Adrenal gland (tissue), 19 donors: ENCODE measurements at places on chromosomes 3 and 15.
A peak's percentile ranks its signal among the peaks of the same experiment; 100 is the strongest.

- no peak for DNase-seq
Measured at GRCh38 chr15:80953001-80953952, 36.3 kb downstream of the MESD start.

GRCh38 chr3:195263925-195264600 lies 6.9 kb downstream of the XXYLT1 start:
- DNase-seq, result no peak

GRCh38 chr3:12910356-12911099 lies 69.2 kb upstream of the RPL32 start:
- DNase-seq, result no peak

DNA sequence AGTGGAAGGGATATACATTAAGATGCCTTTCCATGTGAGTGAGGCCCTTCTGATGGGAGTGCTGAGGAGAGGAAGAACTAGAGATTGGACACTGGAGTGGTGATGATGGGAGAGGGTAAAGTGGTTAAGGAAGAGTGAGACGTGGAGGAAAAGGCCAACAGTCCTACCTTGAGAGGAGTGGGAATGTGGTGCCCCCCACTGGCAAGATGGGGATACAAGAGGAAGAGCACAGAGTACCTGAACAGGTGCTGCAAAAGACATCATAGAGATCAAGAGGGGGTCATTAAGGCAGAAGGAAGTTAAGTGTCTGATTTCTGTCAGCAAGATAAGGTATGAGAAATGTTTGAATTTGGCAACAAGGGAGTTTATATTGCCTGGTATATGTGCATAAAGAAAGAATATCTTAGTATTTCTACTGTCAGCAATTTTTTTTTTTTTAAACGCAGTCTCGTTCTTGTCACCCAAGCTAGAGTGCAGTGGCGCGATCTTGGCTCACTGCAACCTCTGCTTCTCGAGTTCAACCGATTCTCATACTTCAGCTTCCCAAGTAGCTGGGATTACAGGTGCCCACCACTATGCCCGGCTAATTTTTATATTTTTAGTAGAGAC lies 34.0 kb downstream of the ARIH2 start:
- DNase-seq, result no peak

DNA sequence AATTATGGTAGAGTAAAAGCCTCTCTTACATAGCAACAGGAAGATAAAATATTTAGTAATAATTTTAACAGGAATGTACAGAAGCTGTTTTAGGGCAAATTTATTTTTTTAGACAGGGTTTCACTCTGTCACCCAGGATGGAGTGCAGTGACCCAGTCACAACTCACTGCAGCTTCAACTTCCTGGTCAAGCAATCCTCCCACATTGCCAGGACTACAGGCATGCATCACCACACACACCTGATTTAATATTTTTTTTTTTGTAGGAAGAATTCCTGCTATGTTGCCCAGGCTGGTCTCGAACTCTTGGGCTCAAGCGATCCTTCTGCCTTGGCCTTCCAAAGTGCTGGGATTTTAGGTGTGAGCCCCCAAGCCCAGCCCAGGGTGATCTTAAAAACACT lies 61.1 kb downstream of the PCCB start:
- no peak for DNase-seq

DNA sequence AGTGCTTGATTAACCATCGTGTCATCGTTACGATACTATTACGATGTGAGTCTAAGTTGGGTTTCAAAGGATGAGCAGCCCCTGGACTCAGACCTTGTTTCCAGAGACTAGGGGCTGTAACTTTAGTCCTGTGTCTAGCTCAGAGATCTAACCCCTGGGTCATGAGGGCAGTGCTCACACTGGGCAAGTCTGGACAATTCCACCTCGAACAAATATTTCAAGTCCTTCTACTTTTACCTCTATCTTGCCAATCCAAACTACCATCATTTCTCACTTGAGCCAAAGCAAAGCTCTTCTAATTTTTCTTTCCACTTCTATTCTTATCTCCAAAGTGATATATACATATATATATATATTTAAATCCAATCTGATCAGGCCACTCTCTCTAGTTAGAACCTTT lies 10.8 kb downstream of the ANAPC13 start:
- DNase-seq, result no peak

DNA sequence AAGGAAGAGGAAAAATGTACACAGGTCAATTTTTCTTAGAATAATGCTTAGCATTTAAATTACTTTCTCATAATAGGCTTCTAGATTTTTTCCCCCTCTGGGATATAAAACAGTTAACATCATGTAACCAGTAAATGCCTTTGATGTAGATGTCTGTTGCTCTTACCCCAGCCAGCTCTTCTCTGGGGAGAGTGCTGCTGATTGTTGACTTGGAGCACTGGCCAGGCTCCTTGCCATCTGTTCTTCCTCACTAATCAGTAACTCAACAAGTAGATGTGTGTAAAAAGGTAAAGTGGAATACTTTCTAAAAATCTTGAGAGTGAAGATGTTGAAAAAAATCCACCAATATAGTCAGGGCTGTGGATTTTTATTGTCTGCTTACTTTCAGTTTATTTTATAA lies 42.2 kb downstream of the RIOX2 start:
- no peak for DNase-seq

- DNase-seq, result no peak
Measured at GRCh38 chr3:63497641-63498040, 154.8 kb upstream of the SNTN start.

GRCh38 chr15:47670365-47670764 lies 46.9 kb upstream of the SEMA6D start:
- no peak for DNase-seq

- DNase-seq, result no peak
Measured at GRCh38 chr15:51092480-51093040, 2.1 kb downstream of the TNFAIP8L3 start.

GRCh38 chr3:192826214-192827006 lies 91.2 kb downstream of the MB21D2 start:
- no peak for DNase-seq

DNA sequence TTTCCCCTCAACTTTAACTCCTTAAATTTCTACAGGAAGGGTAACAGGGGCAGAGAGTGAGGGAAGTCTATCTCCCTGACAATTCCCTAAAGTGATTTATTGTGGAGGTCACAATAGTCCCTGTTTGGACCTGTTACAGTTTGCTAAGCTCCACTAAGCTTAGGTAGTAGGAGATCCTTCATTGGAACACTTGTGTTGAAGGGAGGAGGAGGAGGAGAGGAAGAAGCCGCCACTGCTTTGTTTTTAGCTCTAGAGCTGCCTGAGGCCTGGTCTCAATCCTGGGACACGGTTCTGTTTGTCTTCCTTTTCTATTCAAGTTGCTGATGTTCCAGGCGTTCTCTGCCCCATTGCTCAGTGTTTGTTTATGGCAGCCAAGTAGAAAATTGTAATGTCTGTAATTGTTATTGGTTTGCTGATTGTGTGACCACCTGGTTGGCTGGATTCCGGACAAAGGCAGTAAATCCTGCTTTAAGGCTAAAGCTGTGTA lies 48.4 kb downstream of the HES1 start:
- no peak for DNase-seq

- DNase-seq, result no peak
Measured at GRCh38 chr3:181567311-181568075, 144.2 kb upstream of the SOX2 start.

- no peak for DNase-seq
Measured at GRCh38 chr3:51931756-51932155, 9.9 kb downstream of the RRP9 start.

GRCh38 chr3:57154470-57155309 lies 10.5 kb downstream of the IL17RD start:
- DNase-seq, result no peak

DNA sequence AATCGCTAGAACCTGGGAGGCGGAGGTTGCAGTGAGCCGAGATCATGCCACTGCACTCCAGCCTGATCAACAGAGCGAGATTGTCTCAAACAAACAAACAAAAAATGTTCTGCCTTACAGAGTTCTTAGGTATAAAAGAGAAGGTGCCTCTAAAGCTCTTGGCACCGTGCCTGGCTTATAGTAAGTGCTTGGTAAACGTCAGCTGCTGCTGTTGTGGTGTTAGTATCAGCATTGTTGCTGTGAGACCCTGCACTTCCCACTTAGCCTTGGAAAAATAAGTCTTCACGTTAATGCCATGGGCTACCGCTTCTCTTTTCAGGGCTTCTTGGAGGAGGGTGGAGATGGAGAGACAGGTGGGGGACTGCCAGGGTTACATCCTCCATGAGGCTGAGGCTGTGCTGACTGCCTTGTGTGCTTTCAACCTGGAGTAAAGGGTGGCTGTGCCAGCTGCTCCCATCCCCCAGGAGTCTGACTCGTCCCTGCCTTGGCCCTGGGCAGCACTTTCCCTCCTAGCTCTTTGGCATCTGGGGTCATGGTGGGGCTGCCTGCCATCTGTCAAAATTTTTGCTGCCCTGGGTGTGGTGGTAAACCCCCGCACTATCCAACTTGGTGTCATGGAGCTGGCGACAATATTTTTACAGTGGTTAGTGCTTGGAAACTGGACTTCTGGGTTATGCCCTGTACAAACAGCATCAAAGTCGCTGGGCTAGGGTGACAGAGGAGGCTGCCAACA lies 17.8 kb downstream of the FLNB start:
- peak; percentile 45 for DNase-seq

DNA sequence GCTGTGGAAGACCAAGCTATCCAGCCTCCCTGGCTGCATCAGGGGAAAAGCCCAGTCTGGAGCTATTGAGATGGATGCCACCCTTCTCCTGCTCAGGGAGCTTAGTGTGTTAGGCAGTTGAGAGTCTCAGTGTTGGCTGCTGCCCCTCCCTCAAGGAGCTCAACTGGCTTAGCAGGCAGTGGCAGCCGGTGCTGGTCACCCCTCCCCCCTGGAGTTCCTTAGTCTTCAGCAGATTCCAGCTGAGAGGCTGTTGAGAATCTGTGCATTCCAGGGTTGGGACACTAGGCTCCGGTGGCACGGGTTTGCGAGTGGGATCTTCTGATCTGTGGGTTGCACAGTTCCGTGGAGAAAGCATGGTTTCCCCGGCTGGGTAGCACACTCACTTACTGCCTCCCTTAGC lies 883.8 kb downstream of the NSUN3 start:
- no peak for DNase-seq

DNA sequence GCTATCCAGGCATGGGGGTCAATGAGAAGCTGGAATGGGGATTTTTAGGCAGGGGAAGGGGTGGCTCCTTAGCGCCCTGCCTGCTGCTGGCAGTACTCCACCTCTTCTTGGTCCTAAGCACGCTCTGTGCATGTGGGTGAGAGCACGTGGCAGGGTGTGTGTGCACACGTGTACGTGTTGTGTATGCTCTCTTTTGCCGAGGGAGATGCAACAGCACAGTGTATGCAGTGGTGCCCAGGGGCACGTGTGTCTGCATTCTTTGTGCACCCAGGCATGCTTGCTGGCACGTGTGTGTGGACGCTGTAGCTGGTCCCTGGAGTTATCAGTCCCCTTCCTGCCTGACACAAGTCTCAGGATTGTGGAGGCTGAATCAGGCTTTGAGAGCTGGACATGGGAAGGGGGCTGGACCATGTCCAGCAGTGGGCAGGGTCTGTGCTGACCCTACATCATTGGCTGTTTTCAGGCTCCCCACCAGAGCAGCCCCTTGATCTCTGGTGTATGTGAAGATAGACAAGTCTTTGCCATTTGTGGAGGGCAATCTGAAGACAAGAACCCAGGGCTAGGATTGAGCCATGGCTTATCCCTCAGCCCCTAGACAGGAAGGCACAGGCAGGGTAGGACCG lies 1.9 kb upstream of the CAMKV start:
- DNase-seq, result no peak

DNA sequence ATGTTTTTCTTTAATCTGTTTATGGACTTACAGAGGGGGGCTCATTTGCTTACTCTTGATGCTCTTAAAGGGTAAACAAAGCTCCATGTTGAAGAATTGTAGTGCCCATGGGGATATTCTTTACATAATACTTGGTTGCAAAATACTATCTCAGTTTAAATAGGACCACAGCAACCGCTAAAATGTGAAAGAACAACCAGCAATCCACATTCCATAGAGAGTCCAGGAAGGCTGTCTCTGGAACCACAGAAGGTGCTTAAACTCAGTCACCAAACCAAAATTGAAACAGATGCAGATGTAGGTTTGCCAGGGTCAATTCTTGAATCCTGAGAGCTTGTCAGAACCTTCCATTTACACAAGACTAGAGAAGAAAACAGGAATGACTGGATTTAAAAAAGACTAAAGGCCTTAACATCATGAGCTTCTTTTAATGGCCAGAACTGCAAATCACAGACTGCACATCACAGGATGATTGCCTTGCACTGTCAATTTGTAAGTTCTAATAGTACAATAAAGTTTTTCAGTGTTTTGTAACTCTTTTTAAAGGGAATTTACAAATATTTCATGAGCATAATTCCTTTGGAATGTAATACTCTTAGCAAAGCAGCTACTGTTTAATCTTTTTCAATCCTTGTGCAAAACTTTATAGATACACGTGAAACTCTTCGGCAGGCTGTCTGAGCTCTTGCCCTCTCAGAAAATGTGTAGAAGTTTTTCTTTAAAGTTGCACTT lies 661.6 kb downstream of the SI start:
- no peak for DNase-seq

DNA sequence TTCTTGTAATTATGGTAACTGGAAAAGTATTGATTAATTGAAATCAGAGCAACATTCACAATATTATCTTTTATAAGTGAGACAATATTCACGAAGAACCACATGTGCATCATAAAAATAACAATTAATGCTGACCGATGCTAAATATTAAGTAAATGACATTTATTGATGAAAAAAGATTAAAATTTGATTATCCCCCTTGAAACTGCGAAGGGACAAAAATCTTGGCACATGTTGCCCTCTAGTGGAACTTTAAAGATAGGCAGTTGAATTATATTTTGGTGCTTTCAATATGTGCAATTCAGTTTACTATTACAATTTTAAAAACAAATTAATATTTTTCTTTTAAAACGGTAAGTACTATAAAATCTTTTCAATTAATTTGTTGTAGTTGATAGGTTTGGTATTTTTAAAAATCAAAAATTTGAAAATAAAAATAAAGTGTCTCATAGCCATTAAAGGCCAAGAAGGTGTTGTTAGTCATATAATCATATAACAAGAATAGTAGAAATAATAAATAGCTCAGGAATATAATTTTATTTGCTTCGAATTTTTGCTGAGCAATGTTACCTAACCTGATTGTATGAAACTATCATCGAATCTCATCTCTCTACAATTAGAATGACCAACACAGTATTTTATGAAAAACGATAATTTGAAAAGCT lies 270.2 kb downstream of the ROBO1 start:
- no peak for DNase-seq

DNA sequence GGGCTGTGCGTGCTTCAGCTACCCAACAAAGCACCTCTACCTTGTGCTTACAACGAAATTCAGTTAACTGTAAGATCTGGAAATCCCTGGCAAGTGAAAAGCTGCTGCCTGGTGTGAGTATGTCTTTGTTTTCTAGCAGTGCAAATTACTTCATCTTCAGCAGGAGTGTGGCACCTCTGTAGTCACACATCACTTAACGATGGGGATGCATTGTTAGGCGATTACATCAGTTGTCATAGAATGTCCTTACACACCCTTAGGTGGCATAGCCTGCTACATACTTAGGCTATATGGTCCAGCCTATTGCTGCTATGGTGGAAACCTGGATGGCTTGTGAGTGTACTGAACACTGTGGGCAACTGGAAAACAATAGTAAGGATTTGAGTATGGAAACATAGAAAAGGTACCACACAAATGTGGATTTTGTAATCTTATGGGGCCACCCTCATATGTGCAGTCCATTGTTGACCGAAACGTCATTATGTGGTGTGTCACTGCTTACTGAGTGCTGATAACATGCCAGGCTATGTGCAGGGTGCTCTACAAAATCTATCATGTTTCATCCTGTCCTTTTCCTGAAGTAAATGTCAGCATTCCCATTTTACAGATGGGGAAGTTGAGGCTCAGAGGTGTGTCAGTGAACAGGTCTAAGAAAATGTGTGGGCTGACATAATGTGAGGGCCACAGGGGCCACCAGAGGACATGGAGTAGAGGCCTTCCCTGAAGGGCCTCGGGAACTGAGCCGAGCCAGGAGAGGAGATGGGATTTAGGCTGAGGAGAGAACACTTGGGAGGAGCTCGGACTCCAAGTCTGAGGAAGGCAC lies 173.5 kb downstream of the VGLL4 start:
- DNase-seq, result no peak
